ENCODE measurements at places on chromosomes 5 and 9.

GRCh38 chr5:60018091-60018490 lies 124.6 kb upstream of the PDE4D start:
- DNase-seq = no peak

DNA sequence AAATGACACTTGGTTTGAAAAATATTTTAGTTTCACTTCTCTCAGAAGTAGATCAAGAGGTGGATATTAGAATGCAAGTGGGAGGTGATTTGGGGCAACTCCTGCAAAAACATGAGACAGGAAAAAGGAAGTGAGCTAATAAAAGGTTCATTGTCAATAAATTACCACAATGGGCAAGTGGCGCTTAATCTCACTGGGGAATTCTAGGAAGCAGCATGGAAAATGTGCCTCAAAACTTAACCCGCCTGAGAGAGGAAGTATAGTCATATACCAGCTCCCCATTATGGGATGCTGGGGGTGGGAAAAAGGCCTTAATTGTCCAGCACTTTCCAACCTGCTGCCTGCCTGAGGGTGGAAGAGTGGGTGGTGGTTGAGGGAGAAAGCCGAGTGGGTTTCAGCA lies 204.1 kb downstream of the ELAVL2 start:
- DNase-seq = no peak

- no peak for DNase-seq
Measured at GRCh38 chr9:126330536-126330935, 3.9 kb downstream of the MVB12B start.

- DNase-seq = no peak
Measured at GRCh38 chr5:112918679-112919078, 3.3 kb downstream of the REEP5 start.

GRCh38 chr9:5749306-5749705 lies 83.6 kb downstream of the ERMP1 start:
- DNase-seq = no peak

DNA sequence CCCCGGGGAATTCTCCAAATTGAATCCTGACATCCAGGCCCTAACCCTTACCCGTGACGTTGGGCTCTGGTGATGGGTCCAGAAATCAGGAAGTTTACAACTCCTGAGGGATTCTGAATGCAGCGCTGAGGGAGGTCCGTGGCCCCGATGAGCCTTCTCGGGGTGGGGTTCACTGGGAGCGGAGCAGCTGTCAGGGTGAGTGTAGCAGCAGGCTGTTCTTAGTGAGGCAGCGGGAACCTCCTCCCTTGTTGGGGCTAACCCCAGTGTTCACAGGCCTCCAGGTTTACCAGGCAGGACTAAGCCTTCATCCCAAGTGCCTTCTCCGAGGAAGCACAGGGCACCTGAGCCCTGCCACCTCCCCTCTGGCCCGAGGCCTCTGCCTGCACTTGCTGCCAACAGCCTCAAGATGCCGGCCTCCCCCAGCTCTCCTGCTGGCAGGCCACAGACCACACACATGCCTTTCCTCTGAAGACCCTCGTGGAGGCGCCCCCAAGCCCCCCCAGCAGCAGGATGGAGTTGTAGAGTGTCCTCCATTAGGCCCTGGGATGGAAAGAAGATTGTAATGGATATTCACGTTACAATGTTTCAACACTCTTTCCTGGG lies 7.3 kb upstream of the ADAMTS16 start:
- DNase-seq = no peak

- no peak for DNase-seq
Measured at GRCh38 chr5:90657030-90657429, 98.4 kb downstream of the ADGRV1 start.

- DNase-seq = no peak
Measured at GRCh38 chr9:7324152-7324598, 475.4 kb downstream of the DMAC1 start.

DNA sequence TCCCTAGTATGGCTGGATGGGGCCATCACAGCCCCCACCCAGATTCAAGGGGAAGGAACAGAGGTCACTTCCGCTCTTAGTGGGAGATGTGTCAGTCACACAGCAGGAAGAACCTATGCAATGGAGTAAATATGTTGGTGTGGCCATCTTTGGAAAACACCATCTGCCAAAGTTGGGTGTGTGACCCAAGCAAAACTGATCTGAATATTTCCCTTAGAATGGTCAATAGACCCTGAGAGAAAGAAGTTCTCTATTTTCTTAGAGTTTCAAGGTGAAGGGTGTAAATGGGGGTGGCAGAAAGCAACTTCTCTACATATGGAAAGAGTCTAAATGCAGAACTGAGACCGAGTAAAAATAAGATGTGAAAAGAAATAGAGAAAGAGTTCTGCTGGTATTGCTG lies 212.7 kb downstream of the ESM1 start:
- DNase-seq = no peak

DNA sequence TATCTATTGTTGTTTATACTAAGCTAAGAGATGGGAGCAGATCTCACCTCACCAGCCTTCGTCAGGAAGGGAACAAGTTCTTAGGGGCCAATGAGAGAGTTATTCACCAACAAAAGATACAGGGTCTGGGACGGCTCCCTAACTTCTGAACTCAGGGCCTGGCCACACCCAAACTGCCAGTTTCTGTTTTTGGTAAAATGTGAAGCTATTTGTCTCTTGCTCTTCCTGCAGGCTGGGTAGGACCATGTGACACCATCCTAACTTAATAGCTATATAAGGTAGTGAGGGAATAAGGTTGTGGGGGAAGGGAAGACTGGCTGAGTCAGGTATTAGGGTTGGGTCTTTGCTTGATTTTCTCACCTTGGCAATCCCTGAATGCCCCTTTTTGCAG lies 480.5 kb downstream of the KDM4C start:
- no peak for DNase-seq

GRCh38 chr5:56429110-56429561 lies 196.0 kb upstream of the ANKRD55 start:
- DNase-seq = no peak

DNA sequence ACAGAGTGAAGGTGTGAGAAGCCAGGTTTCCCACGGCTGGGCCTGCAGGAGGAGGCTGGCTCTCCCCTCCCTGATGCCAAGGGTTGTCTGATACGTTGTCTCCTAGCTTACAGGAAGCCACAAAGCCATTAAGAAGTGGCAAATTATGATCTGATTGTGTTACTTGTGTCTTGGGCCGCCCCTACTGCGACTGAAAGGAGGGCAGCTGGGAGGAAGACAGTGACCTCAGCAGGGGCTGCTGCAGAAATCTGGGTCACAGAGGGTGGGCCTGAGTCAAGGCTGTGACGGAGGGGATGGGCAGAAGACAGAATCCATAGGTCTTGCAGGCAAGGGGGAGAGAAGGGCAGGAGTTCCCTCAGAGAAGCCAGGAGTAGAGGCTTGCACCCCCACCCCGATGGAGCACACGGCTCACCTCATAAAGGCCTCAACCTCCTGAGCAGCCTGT lies 145.0 kb downstream of the FSTL4 start:
- DNase-seq = no peak

- DNase-seq = no peak
Measured at GRCh38 chr5:18216016-18216415, 581.8 kb downstream of the TAF11L14 start.

DNA sequence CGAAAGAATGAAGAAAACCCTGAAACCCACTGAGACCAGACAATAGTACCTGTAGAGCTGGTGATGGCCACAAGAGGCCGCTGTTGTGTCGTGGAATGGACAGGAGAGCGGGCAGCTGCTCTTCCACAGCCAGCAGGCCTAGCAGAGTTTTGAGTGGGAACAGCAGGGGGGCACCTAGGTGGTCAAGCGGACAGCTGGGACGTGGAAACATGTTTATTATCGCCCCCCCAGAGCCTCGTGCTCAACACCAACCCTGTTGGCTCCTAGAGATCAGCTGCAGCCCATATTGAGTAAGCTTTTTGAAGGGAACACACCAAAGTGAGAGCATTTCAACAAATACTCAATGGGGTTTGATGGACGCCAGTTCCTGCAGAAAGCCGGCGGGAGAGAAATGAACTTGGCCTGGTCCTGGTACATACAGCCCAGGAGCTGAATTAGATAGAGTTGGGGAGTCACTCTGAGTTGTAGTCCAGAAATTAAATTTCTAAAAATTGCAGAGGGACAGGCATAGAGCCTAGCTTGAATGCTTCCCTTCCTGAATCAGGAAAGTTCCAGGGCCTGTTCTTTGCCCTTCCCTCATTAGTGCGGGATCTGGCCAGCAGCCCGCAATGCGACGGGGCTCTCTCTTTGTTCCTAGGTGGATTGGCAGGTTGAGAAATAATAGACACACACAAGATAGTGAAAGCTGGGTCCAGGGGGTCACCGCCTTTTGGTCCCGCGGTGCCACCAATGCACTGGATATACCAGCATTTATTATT lies 33.8 kb downstream of the MFAP3 start:
- peak; percentile 57 for DNase-seq

- DNase-seq = no peak
Measured at GRCh38 chr5:36944607-36945225, 68.1 kb downstream of the NIPBL start.

DNA sequence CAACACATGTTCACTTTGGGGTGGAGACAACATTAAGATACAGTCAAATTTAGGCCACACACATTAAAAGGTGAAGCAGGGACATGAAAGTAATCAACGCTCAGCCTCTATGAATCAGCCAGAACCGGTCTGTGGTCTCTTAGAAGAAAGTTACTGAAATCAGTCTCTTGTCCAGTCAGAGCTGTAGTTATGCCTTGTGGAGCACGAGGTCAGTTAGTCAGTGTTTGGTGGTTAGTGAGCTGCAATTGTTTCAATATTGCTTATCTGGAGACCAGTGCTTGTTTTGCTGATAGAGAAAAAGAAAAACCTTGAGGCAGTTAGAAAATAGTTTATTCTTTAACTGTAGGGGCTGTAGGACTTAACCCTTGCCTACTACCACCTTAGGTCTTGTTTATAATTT lies 157.8 kb upstream of the RASEF start:
- no peak for DNase-seq

GRCh38 chr5:81827500-81827899 lies 76.6 kb upstream of the SSBP2 start:
- no peak for DNase-seq

DNA sequence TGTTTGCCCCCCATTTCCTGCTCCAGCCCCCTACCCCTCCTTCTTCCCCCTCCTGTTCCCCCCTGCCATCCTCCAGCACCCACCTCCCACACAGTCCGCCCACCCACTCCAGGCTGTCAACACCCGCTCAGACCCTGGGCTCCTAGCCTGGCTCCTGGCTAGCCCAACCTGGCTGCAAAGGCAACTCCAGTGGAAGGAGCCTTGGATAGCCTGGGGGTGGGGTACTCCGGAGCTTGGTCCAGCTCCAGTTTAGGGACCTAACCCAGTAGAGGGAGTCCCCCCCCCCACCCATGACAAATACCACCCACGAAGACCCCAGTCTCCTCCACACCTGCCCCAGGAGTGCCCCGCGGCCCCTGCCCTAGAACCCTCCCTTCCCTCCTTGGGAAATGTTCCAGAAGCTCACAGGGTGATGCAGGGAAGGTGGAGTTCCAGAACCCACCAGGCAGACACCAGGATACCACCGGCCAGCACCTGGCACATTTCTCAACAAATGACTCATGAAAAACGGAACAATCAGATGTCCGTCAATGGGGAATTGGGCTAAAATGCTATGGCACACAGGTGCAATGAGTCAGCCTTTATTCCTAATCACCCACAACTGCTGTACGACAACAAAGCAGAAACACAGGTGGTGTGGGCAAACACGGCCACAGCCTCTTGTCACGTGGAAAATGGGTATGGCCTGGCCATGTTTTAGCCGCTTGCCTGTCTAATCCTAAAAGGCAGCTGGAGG lies 901 bp upstream of the SLC12A7 start:
- peak; percentile 89 for DNase-seq

GRCh38 chr9:75505654-75506053 lies 384.8 kb upstream of the PCSK5 start:
- no peak for DNase-seq

- no peak for DNase-seq
Measured at GRCh38 chr5:90871391-90871991, 312.9 kb downstream of the ADGRV1 start.

GRCh38 chr9:120734607-120735410 lies 20.5 kb upstream of the MEGF9 start:
- DNase-seq = no peak

DNA sequence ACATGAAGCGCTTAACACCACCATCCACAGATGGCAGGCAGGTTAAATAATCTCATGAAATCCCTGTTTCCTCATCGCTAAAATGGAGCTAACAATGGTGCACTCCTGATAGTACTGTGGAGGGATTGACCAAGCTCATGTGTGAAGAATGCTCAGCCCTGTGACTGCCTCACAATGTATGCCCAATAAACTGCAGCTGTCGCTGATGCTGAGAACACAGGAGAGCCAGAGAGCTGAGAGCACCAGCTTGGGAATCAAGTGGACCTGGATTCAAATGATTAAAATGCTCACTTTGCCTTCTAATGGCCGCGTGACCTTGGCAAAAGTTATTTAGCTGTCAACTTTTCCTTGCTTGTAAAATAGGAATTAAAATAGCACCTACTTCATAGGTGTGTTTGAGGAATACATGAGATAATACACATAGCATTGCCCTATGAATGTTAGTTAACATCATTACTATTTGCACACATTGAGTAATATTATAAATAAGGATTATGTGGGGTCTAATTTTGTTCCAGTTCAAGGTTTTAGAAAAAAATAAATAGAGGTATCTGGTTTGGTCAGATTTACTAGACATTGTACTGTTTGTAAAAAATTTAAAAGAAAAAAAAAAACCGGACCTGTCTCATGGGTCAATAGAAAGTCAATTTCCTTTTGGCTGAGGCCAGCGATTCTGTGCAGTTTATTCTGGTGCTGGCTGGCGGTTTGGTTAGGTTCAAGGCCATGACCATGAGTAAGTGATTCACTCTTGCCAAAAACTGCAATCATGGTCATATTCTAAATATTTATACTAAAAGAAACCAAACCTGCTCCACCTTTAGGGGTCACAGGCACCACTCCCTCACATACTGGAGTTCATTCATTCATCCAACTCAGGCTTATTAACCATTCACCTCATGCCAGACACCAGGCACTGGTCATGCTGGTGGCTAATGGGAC lies 101.3 kb downstream of the SH3TC2 start:
- no peak for DNase-seq

DNA sequence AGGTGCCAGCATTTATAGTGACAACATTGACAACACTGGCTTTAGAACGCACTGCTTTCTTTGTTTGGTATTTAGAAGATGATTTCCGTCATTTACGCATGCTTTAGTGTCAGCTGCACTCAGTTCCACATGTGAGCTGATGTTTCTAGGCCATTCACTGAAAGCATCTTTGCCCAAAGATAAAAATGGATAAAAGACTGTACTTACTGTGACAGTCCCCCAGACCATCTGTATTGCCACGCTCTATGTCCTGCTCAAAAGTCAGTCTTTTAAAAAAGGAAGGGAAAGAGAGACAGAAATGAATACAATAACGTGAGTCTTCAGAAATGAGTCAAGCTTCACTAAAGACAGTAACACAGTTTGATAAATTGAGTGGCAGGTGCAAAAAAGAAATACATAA lies 99.3 kb downstream of the SEMA6A start:
- no peak for DNase-seq

GRCh38 chr5:78560000-78560855 lies 88.3 kb downstream of the LHFPL2 start:
- DNase-seq = no peak

DNA sequence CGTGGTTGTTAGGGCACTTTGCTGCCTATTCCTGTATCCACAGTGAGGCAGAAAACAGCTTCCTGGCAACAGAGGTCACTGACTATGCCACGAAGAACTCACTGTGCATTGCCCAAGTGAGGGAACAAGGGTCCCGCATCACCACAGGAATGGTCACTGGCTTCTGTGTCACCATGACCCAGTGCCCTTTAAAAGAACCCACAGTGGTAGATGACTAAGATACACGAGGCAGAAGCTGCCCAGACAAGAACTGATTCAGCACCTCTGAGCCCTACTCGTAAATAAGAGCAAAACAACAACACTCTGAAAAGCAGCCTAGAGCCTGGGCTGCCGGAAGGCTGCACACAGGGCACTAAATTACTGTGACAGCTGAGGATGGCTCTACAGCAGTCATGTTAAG lies 236.6 kb upstream of the RASEF start:
- no peak for DNase-seq
